ENCODE measurements at places on chromosomes 11 and 22. TPM values are rescaled to one million over a fixed set of nuclear protein-coding genes. Genes with fewer than 3 reads are reported as not detected.

GRCh38 chr22:31049815-31050420 is 31.2 kb upstream of the SMTN start:
- DNase-seq, result peak; percentile 59

Gene NXPE1
- not detected for total RNA-seq

Gene CCDC116
- 0.53 TPM for total RNA-seq

- no peak for DNase-seq
These were observed 9.1 kb downstream of the DCHS1 start for GRCh38 chr11:6646576-6646917.

DNA sequence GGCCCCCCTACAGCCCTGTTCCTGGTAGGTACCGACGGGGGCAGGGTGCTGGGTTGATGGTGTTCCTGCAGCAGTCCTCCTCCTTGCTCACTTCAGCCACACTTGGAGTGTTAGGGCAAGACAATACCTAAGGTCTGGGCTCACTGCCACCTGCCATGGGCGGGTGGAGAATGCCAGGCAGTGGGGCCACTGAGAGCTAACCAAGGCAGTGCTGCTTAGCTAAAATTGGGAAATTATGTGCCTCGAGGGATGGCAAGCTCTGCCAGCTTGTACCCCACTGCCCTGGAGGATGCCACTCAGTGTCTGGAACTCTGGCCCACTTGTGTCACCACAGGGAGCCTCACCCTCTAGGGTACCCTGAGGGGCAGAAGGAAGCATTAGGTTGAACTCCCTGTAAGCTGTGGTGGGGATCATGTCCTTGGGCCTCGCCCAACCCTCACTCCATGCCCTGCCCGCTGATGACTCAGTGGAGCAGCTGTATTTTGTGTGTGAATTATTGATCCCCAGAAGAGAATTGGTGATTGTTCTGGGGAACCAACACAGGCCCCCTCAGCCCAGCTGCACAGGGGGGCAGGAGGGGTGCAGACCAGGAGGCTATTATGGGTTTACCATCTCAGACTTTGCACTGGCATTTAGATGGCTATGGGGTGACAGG is 17.7 kb downstream of the PHLDB1 start:
- DNase-seq, result no peak

DNA sequence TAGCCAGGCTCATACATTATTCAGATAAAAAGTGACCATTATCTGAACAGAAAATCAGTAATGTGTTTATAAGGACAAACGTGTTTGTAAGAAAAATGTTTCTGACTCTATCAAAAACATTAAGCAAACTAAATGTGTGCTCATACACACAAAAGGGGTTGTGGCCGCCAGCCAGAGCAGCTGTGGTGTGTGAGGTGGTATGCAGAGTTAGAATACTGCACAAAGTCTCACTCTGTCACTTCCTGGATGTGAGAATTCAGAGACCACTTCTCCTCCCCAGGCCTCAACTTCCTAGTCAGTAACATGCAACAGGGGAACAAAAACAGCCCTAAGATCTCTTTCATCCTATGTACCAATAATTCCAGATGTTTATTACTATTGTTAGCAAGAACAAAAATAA is 9.4 kb downstream of the OR5B21 start:
- DNase-seq, result no peak

- DNase-seq, result no peak
These were observed 335.4 kb downstream of the BRD1 start for GRCh38 chr22:49492308-49492707.

Gene PHETA2
- 23.4 TPM for total RNA-seq

Gene NECTIN1
- 23.6 TPM for total RNA-seq

GRCh38 chr11:17388609-17389210 is at the start of gene KCNJ11:
Gene KCNJ11 (minus strand): TSS chr11:17388659. CDS start chr11:17388091, 568 bp downstream.
- DNase-seq, result no peak

Gene OSBPL5
- 37.7 TPM for total RNA-seq

Gene POU2F3
- total RNA-seq, result not detected

Gene LRRC4C
- not detected for total RNA-seq

Gene PDGFB
- 273 TPM for total RNA-seq

DNA sequence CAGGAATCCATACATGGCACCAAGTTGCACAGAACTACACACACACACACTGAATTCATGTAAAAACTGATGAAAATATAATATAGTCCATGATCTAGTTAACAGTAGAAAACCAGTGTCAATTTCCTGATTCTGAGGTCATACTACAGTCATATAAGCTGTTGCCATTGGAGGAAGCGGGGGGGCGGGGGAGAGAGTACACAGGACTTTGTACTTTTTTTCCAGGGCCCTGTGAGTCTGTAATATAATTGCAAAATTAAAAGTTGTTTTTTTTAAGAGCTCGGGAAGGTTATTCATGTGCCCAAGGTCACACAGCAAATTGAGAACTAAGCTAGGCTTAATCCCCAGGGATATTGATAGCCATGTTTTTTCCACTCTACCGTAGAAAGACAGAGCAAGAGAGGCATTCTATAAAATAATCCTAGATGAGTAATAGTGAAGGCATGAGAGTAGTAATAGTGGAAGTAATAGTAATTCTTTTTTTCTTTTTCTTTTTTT is 312.3 kb downstream of the MN1 start:
- peak; percentile 53 for DNase-seq

Gene C11orf87
- total RNA-seq, result not detected

Gene LRRC74B
- total RNA-seq, result not detected

GRCh38 chr11:113591117-113591516 is 115.0 kb downstream of the TMPRSS5 start:
- no peak for DNase-seq

Gene KRTAP5-10
- not detected for total RNA-seq

- peak; percentile 67 for DNase-seq
These were observed 4.6 kb downstream of the ADM start for GRCh38 chr11:10309163-10310093.

Gene WBP2NL
- total RNA-seq, result not detected

Gene MS4A7
- not detected for total RNA-seq

GRCh38 chr11:90423378-90423777 is 200.5 kb upstream of the CHORDC1 start:
- DNase-seq, result peak; percentile 10

GRCh38 chr11:58503361-58503856 is 4.5 kb downstream of the OR5B21 start:
- DNase-seq, result no peak

DNA sequence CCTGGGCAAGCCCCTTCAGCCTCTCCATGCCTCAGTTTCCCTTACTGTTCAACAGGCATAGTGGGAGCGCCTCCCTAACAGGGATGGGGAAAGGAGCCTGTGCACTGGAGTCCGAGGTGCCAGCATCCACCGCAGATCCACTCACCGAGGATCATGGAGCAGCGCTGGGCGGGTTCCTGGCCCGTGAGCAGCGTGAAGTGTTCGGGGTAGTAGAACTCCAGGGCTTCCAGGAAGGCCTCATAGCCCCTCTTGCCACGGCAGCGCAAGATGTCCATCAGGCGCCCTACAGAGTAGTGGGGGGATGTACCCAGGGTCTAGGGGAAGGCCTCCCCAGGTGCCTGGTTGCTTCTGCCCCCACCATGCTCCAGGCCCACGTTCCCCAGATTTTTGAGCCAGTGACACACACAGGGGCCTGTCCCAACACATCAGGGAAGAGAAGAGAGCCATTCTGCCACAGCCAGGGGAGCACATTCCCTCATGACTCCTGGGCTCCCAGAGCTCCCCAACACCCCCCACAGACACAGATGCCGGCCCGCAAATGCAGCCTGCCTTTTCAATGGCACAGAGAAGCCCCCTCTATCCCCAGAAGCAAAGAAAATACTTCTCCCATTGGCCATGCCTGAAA is 1.3 kb downstream of the CARD10 start:
- no peak for DNase-seq

DNA sequence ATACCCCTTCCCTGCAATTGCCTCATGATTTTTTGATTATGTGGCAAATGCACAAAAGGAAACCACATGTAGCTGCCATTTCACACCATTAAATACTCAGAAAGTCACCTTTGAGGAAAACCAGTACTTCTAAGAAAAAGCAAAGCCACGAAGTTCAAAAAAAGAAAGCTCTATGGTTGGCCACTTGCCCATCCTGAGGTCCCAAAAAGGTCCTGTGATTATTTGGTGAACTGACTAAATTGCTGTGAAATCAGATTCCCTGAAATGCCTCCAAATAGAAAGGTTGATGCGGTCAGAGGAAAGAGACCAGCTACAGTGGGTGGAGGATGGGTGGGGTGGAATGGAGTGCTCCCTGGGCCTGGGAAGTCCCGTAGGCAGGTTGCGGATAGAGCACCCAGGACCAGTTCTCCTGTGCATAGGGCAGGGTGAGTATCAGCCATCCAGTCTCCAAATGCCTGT is 26.9 kb downstream of the MRPL16 start:
- no peak for DNase-seq

DNA sequence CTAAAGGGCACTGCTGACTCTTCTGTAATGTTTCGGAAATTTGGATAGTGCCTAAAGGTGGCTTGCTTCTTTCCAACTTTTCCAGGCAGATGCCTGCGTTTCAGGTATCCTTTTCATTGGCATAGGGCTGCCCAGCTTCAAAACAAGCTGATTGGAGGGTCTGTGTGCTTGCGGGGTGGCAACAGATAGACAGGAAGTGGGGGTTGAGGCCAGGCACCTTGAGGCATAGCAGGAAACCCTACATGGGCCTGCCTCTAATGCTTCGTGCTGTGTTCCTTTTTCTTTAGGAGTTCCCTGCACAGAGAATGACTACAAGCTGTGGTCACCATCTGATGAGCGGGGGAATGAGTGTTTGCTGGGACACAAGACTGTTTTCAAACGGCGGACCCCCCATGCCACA is 92.2 kb upstream of the SORL1-AS1 start:
- DNase-seq, result no peak

- DNase-seq, result peak; percentile 27
These were observed 1.2 kb upstream of the TYMP start for GRCh38 chr22:50530877-50531545.

DNA sequence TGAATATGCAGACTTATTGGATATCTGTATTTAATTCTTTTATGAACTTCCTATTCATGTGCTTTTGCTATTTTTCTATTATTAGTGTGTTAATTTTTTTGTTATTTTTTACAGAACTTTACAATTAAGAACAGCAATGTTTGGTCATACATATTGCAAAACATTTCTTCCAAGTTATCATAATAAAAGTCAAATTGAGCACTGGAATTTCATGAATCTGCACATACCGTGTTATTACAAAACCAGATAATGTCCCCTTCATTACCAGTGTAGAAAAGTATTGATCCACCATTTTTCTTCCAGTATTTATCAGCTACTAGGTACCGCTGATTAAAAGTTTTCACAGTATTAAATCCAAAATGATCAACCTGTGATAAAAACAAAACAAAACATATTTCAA is 40.5 kb downstream of the PRCP start:
- no peak for DNase-seq

DNA sequence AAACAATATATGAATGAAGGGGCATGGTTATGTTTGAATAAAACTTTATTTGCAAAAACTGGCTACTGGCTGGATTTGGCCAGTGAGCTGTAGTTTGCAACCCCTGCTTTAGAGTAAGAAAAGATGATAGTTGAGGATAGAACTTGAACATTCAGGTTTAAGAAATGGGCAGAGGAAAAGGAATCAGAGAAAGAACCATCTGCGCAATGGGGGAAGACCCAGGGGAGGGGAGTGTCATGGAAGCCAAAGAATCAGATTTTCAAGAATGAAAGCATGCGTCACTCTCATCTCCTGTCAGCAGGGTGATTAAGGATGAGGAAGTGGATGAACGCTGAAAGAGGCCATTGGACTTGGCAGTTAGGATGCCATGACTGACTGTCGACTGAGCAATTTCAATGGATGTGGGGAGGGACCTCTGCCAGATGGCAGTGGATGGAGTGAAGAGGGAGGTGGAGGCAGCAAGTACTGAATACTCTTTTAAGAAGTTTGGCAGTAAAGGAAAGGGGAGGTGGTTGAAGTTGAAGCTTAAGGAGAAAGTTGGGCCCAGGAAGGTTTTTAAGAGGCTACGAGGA is 21.2 kb downstream of the FAT3 start:
- DNase-seq, result no peak

DNA sequence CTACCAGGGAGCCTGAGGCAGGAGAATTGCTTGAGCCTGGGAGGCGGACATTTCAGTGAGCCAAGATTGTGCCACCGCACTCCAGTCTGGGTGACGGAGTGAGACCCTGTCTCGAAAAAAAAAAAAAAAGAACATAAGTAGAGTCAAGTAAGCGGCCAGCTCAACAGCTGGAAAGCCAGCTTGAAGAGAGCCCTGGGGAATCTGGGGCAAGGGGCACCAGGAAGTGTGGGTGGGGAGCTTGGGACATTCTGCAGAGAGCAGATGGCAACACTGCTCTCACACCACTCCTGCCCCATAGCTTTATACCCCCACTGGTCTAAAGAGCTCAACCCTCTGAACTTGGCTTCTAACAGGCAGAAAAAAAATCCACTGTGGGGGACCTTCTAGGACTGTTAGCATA is 505.6 kb downstream of the BUD13 start:
- DNase-seq, result no peak

GRCh38 chr11:89458716-89459115 is 32.5 kb downstream of the NOX4 start:
- DNase-seq, result no peak

Gene PKNOX2
- 0.11 TPM for total RNA-seq

Gene CHST1
- total RNA-seq, result 71.2 TPM
